Stimulated activated CD8-positive, alpha-beta memory T cell treated with anti-CD3 and anti-CD28 coated beads, Interleukin-4, amount 100 ng/mL, for 4 hours (primary cell): ENCODE measurements at places on chromosomes 5 and 9.

GRCh38 chr5:109690242-109690974 is 681 bp downstream of the MAN2A1 start:
- DNase-seq = no peak

- DNase-seq = no peak
These were observed 131.0 kb upstream of the ITGA1 start for GRCh38 chr5:52656569-52657246.

GRCh38 chr5:77167695-77168121 is 42.8 kb upstream of the PDE8B start:
- no peak for DNase-seq

GRCh38 chr5:158203261-158203660 is 344.3 kb upstream of the CLINT1 start:
- no peak for DNase-seq

GRCh38 chr5:180382926-180383325 is 29.8 kb upstream of the GFPT2 start:
- DNase-seq = no peak

DNA sequence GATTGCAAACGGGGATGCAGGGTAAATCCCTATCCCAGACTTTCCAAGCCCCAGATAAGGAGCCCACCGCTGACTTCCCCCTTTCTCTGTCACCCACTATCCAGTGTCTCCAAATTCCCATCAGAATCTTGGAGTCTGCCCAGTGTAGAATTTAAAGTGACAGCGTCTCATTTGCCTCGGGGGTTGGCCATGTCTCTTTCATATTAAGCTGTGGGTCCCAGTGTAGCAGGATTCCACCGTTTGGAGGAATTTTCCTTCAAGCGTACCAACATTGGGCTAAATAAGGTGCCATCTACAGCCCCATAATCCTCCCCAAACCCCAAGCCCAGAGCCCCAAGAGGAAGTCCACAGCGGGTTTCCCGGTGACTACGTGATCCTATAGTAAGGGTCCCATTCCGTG is 1.1 kb downstream of the BRINP1 start:
- no peak for DNase-seq

DNA sequence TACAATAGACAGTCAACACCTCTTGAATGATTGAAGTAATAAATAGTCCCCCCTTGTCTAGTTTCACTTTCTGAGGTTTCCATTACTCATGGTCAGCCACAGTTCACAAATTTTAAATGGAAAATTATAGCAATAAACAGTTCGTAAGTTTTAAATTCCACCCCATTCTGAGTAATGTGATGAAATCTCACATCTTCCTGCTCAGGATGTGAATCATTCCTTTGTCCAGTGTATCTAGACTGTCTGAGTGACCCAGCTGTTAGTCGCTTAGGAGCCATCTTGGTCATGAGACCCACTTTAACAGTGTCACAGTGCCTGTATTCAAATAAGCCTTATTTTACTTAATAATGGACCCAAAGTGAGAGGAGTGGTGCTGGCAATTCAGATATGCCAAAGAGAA is 311.6 kb upstream of the PRR16 start:
- no peak for DNase-seq

DNA sequence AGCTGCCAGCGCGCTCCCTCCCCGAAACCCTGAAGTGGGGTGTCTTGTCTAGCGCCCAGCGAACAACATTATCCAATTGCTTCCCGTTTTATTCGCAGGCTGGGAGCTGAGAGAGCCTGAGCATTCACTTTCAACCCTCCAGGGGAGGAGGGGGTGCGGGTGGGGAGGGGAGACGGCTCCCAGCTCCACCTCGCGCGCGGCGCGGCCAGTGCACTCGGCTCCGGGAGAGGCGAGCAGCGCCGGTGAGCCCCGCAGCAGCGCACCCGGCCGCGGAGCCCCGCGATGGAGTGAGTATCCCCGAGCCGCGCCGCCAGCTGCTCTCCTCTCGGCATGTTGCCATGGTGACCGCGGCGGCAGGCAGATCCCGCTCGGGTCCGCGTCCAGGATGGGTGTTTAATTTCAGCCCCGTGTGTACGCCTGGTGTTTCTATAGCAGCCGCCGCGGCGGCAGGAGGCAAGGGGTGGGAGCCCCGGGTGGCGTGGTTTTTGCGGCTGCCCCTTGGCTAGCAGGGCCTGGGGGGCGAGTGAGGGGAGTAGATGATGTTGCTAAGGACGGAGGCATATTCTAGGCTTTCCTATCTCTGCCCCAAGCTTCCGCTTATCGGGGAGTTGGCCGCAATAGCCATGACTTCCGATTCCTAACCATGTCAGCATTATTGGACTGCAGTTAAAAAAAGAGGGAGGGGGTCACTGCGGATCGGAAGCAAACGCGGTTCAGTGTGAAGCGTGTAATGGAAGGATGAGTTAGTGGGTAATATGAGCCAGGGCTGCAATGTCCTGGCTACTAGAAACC is 139.2 kb upstream of the PALM2AKAP2 start:
- DNase-seq = no peak

DNA sequence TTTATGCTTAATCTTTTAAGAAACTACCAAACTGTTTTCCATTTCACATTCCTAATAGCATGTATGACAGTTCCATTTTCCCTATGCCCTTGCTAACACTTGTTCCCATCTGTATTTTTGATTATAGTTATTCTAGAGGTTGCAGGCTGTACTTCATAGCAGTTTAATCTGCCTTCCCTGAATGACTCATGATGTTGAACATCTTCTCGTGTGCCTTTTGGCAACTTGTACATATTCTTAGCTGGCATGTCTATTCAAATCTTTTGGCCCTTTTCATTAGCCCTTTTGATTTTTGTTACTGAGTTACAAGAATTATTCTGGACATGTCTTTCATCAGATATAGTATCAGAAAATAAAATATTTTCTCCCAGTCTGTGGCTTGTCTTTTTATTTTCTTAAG is 320.3 kb downstream of the DIRAS2 start:
- DNase-seq = no peak

- no peak for DNase-seq
These were observed 122.8 kb upstream of the TNPO1 start for GRCh38 chr5:72693546-72694205.

DNA sequence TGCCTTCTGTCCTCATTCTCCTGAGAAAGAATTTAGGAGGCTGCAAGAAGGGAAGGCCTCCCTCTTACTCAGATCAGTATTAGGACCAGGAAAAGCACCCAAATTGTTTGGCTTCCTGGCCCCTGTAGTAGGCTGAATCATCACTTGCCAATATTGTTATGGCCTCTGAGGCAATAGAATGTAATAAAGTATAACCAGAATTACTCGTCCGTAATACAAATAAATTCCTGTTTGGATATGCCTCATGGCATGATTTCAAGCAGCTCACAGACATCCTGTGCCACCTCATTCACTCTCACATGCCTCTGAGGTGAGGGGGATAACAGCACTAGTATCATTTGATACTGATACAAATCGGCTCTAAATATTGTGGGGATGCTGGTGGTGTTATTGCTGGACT is 427.3 kb downstream of the ISL1 start:
- DNase-seq = no peak

GRCh38 chr5:156137071-156137869 is 189.7 kb upstream of the SGCD start:
- no peak for DNase-seq

GRCh38 chr9:136243631-136244030 is 2.0 kb downstream of the QSOX2 start:
- no peak for DNase-seq

DNA sequence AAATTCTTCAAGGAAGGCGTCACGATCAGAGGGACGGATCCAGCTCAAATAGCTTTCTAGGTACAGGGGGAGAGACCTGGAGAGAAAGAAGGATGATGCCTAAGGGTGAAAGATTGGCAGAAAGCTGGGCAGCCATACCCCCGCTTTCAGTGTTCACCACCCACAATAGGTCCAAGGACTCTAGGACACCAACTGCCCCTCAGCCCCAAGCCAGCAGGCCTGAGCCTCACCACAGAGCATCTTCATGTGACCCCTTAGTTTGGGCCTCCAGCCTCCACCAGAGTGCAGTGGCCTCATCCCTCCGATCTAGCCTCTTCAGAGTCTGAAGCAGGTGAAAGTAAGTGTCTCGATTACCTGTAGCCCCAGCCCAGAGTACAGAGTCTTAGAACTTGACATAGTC is 1.7 kb upstream of the VCP start:
- DNase-seq = no peak

DNA sequence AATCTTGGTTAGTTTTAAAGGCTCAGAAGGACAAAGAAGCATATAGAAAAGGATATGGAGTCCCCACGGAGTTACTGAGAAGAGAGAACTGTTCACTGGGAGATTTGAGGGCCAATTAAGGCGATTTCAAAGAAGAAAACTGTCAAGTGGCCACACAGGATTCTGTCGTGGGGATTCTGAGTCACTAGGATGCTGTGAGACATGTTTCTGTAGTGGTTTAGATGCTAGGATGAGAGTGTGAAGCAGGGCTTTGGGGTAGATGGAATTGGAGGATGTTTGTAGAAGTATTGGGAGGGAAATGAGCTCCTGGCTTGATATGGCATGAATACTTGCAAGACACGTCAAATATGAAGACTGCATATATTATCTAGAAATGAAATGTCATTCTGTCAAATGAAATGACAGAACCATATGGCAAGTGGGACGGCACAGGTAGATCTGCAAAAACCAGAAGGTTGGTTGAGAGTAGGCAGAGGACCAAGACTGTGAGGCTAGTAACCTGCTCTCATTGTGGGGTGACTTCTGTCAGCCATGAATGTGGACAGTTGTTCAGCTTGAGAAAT is 136.3 kb upstream of the SPRY4 start:
- no peak for DNase-seq

GRCh38 chr5:124628721-124629596 is 117.5 kb downstream of the ZNF608 start:
- DNase-seq = no peak

- no peak for DNase-seq
These were observed 84.0 kb upstream of the APC start for GRCh38 chr5:112653638-112654205.

DNA sequence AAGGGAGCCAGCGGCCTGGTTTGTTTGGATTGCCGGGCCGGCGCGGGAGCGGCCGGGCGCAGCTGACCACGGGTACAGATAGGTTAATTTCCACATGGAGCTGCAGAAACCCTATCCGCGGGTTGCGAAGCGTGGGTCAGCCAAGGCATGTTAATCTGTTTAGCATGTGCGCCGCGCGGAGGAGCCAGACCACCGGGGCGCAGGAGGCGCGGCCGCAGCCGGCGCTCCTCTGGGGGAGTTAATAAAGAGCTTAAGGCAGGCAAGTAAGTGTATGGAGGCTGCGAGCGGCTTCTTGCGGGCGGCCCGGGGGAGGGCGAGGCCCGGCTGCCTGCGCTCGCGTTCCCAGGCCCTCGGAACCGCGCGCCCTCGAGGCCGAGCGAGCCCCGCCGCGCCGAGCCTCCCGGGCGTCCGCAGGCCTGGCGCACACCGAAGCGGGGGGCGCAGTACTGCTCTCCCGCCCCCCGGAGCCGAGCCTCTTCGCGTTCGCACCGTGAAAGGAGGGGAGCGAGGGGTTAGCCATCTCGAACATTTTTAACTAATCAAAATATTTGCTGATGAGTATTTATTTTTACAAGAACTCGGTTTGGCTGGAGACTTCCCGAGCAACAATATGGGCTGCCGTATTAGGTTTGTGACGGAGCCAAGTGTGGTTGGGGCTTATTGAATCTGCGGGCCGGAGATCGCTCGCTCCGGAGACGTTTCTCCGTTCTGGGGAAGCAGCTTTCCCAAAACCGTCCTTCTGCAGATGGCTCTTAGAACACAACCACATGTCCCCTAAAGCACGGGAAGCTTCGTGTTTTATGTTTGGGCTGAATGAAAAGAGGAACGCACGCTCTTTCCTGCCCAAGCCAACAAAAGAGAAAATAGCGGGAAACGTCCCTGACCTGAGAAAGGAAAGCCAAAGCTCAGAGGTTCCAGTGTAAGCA is 28.8 kb downstream of the FOXD1 start:
- DNase-seq = no peak

DNA sequence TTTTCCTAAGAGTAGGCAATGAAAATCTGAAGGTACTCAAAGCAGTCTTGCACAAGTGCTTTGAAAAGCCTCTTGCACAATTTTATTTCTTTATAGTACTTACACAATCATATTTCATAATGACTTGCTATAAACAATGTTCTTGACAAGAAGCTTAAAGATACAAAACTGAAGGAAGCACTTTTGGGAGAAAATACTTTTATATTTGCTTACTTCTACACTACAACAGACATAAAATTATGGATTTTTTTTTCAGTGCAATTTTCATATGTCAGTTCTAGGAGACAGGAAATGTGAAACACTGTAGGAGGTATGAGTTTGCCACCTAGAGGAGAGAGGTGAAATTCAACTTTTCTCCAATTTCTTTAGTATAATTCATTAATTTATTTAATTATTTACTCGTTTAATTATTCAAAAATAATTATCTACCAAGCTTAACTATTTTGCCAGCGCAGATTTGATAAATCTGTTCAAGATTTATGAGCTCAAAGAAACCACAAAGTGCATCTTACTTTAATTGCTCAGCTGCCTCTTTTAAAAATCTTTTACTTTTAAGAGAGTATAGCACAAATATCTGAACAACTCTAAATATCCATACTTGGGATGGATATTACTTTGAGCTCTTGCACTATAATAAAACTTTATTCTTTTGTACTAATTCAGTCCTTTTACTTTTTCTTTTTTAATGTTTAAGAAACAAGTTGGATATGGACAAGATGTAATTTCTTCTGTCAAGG is 29.0 kb upstream of the CDKN2B start:
- DNase-seq = no peak

DNA sequence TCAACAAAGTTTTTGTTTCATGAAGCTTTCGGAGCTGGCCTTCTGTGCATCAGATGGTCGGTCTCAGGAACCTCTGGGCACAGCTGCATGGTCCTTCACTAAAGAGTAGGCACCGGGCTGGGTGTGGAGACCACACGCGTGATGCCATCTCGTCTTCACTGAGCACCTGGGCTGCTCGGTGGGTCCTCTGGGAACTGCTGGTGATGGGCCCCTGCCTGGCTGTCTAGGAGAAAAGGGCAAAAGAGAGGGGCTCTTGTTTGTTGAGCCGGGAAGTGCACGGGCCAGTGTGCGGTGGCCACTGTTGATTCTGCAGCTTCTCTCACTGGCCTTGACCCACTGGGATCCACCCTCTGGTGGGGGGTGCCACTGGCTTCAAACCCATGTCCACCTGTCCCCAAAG is 46.0 kb downstream of the COL5A1 start:
- no peak for DNase-seq

GRCh38 chr9:69658987-69659675 is 13.0 kb downstream of the APBA1 start:
- DNase-seq = no peak

DNA sequence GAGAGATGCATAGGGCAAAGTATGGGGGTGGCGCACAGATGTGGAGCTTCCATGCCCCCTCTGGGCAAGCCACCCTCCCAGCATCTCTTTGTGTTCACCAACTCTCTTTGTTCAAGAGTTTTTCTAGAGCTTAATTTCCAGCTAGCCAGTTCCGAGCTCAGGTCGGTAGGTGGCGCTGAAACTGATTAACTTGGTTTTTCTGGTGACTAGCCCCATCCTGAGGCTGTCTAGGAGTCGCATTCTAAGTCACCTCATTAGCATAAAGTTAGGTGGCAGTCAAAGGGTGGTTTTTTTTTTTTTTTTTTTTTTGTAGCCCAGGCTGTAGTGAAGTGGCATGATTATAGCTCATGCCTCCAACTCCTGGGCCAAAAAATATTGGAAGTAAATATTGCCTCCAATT is 476.4 kb downstream of the KDM4C start:
- DNase-seq = no peak
